Umbilical cord (tissue), 2 donors: ENCODE measurements at places on chromosomes 4 and X. TPM values are rescaled to one million over a fixed set of nuclear protein-coding genes. Genes with fewer than 3 reads are reported as not detected.
A peak's percentile ranks its signal among the peaks of the same experiment; 100 is the strongest.

Gene HPGD
- total RNA-seq = 38.8 TPM

Gene FOXR2
- 0.48 TPM for total RNA-seq

GRCh38 chrX:68676335-68676734 lies 28.9 kb downstream of the STARD8 start:
- DNase-seq = peak; percentile 68

- no peak for DNase-seq
Measured at GRCh38 chrX:68754406-68754805, 74.4 kb upstream of the EFNB1 start.

DNA sequence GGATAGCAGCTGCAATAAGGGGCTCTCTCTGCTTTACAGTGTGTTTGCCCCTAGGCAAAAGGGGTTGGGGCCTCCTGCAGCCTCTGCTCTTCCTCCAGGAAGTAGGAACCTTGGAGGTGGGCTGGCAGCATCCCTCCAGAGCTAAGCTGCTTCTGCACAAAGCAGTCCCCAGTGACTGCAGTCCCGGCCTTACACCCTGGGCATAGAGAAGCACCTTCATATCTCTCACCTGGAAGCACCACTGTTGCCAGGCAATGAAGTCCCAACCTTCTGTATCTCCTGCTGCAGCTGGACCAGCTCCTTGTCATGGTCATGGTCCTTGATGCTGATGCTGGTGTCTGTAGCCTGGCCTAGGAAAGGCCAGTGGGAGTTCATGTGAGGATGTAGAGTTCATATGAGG lies 171.1 kb upstream of the TET2 start:
- DNase-seq = no peak

Gene RASL11B
- total RNA-seq = 13.0 TPM

GRCh38 chrX:259692-260355 lies 21.4 kb upstream of the PLCXD1 start:
- no peak for DNase-seq

DNA sequence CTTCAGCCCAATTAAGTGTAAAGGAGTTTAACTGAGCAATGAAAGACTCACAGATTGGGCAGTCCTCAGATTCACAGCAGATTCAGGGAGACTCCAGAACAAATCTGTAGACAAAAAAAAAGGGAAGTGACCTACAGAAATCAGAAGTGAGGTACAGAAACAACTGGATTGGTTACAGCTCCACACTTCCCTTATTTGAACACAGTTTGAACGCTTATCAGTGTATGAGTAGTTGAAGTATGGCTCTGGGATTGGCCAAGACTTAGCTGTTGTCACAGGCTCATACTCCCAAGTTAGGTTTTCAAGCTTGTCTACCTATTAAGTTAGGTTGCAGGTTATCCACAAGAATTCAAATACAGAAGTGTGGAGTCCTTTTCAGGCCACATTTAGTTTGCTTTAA lies 112.4 kb upstream of the ELOVL6 start:
- DNase-seq = no peak

Gene ZNF711
- total RNA-seq = 10.4 TPM

GRCh38 chrX:44072631-44073030 lies 99.4 kb upstream of the NDP start:
- DNase-seq = no peak

Gene KLKB1
- total RNA-seq = not detected

DNA sequence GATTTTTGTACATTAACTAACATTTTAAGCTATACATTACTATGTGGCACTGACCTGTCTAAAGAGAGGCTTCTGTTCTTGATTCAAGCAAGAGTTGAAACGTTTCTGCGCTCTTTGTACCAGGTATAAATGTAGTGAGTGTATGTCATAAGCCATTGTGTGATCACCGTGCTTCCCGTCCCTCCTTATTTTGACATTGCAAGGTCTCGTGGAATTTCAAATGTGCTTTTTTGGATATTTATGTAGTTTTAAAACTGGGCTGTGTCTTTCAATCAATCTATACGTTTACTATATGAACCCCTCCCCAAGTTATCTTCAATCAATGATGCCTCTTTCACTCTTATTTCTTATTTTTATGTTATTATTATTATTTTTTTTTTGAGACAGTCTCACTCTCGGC lies at the start of gene KLHL15:
KLHL15 (minus strand) TSS at position 101 of the 400 bp plus-strand sequence. CDS start 20,493 bp downstream, outside the sequence.
- no peak for DNase-seq

DNA sequence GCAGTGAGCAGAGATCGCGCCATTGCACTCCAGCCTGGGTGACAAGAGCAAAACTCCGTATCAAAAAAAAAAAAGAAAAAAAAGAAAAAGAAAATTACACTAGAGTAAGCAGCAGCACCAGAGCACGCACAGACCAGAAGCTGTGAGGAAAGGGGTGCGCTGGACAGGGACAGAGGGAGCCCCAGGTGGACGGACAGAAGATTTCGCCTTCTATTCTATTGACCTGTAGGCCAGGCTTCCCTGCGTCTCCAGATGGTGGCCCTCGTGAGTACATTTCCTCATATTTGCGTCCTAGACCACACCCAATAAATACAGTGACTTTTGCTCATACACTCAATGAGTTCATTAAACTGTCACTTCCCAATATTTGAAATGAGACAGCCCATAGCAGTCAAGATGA lies 19.1 kb downstream of the MTNR1A start:
- DNase-seq = no peak

GRCh38 chr4:139749338-139749737 lies 83.7 kb downstream of the MGST2 start:
- peak; percentile 44 for DNase-seq

Gene RTL9
- 2.2 TPM for total RNA-seq

Gene GSX2
- 14.0 TPM for total RNA-seq

Gene TNIP2
- 25.5 TPM for total RNA-seq

- DNase-seq = no peak
Measured at GRCh38 chr4:70722199-70722791, 531 bp downstream of the RUFY3 start.

DNA sequence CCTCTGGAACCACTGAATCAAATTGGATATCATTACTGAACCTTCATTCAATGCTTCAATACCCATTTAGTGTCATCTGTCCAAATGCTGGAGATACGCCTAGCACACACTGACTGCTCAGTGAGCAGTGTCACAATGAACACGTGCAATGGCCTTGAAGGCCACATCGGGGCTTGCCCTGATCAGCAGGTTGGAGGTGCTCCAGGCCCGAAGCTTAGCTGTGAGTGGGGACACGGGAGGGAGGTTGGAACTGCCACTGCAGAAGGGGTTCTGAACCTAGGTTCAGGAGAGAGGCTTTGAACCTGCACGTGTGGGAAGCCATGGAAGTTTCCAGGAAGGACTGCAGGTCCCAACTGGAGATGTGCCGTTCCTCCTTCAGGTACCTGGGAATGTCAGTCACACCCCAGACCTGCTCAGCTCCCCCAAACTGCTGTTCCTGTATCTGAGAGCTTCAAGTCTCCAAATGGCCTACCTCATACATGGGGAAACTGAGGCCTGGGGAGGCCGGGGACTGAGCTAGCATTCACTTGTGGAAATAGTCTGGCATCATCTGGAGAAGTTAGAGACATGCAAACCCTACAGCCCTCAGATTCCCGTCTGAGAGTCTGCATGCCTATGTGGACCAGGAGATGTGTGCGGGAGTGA lies 1.9 kb upstream of the WAS start:
- DNase-seq = no peak

DNA sequence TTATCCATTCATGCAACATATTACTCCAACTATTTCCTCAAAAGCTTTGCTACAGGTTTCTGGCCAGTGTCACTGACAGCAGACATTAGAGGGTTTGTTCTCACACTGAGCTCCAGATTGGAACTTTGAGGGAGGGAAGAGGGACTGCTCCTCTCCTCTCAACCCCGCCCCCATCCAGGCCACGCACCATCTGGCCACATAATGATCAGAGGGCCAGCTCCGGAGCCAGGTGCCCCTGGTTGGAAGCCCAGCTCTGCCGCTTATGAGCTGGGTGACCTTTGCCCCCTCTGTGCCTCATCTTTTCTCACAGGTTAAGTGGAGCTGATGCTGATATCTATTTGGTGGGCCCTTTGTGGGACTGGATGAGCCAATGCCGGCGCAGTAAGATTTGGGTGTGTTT lies 55.8 kb downstream of the C4orf50 start:
- no peak for DNase-seq

DNA sequence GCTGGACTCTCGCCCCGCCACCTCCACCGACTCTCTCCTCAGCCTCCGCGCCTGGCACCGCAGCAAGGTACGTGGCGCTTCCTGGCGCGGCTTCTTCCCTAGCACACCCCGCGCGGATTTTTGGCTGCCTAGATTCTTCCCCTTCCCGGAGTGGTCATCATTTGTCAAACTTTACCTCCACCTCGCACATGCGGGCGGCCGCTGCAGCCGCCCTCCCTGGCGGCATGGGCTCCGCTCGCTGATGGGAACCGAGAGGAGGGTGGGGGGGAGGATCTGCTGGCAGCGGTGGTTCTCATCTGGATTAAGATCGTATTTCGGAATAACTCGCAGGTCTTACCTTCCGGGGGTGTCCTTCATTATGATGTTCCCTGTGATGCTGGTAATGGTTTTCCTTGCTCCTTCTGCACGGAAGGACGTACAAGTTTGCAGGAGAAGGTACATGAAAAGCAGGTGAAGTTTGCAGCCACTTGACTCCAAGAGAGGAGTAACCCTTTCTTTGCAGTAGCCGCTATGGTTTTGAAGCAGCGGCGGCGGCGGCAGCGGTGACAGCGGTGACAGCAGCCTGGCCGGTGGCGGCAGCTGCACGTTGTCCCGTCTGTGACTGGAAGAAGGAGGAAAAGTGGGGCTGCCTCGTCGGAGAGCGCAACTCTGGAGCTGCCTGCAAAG lies 2183.9 kb upstream of the TENM3 start:
- peak; percentile 2 for DNase-seq

Gene RAI2
- 4.1 TPM for total RNA-seq

DNA sequence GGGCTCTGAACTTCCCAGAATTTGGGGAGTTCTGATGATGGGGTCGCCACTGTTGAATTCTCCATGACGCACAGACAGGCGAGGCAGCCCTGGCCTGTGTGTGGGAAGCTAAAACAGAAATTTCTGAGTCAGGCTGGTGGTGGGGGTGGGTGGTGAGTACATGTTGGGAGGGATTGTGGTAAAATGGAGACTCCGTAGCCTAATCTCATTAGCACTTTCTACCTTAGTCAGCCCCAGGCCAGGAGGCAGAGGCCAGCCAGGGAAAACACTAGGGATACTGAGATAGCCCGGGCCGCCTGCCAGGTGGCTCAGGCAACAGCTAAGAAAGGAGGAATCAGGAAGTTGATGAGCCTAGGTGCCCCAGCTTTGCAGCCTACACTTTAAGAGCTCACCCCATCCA lies 39.3 kb upstream of the NHSL2 start:
- peak; percentile 8 for DNase-seq

Gene CLIC2
- total RNA-seq = 0.96 TPM

- no peak for DNase-seq
Measured at GRCh38 chr4:159021597-159022385, 81.1 kb upstream of the RAPGEF2 start.

GRCh38 chr4:80058740-80059139 lies 14.3 kb downstream of the ANTXR2 start:
- no peak for DNase-seq

GRCh38 chrX:41594634-41595033 lies 94.1 kb upstream of the GPR34 start:
- DNase-seq = no peak

- DNase-seq = no peak
Measured at GRCh38 chr4:5821665-5822358, 71.1 kb downstream of the CRMP1 start.

- DNase-seq = no peak
Measured at GRCh38 chr4:105057370-105058105, 89.1 kb upstream of the TET2 start.

- no peak for DNase-seq
Measured at GRCh38 chr4:109231331-109231730, 71.1 kb downstream of the COL25A1 start.

DNA sequence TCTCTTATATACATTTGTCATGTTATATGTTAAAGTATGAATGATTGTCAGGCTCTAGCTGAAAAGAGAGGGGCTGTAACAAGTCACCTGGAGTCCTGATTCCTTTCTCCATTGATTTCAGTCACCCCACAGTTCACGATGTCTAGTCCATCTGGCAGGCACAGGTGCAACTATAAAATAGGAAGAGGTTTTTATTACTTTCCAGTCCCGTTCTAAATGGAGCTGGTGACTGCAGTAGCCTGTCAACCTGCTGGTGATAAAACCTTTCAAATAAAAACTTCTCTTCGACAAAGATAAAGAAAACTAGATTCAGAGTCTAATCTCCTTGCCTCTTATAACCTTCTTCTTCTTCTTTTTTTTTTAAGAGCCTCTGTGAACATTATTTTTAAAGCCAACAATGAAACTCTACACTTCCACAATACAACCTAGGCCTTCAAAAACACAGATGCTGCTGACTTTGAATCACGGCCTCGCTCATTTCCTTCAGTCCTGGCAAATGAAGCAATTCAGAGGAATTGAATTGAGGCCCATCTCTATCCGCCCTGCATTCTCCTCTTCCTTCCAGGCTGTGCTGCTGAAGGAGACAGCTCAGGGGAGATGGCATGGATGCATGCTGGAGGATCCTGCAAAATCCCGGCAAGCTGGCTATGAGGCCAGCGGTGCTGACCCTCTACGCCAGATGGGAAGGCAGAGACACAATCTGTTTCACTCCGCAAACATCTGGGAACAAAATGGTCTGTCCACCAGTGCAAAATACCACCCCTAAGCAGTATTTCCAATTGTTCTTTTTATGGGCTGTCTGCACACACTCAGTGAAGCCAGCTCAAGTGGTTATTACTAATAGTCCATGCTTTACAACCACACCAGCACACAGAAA lies 27.3 kb upstream of the CDKN2AIP start:
- DNase-seq = peak; percentile 38

- DNase-seq = no peak
Measured at GRCh38 chr4:40216622-40217366, 20.0 kb downstream of the RHOH start.

DNA sequence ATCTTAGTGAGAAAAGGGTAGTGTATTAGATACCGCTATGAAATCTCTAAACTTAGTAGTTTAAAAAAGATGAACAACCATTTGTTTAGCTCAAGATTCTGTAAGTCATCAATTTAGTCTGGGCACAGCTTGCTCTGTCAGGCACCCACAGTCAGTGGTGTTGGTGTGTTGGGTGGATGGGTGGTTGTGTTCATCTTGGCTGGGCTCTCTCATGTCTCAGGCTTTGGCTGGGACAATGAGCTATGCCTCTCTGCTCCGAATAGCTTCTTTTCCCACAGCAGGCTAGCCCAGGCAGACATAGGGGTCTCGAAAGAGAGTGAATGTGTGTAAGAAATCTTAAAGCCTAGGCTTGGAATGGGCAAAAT lies 127.0 kb upstream of the GATB start:
- DNase-seq = no peak

GRCh38 chrX:5054852-5055251 lies 1173.8 kb downstream of the NLGN4X start:
- no peak for DNase-seq

- peak; percentile 0 for DNase-seq
Measured at GRCh38 chrX:12595720-12596119, 195.5 kb upstream of the PRPS2 start.
